ENCODE measurements at places on chromosomes 11 and 22. TPM values are rescaled to one million over a fixed set of nuclear protein-coding genes. Genes with fewer than 3 reads are reported as not detected.

GRCh38 chr11:93842461-93842860, 8.0 kb downstream of the VSTM5 start:
- no peak overlapping the region for H3K27ac ChIP-seq
- H3K27me3 ChIP-seq: peaks cover 2% of the 10 kb centered on the region
- no peak overlapping the region for H3K4me3 ChIP-seq
- peaks cover 56% of the 10 kb centered on the region for H3K4me1 ChIP-seq
- no peaks in the 10 kb centered on the region for H3K36me3 ChIP-seq

GRCh38 chr22:33737662-33738061, 182.6 kb downstream of the LARGE1 start:
- no peaks in the 10 kb centered on the region for H3K27me3 ChIP-seq
- peaks cover 5% of the 10 kb centered on the region for H3K36me3 ChIP-seq
- no peak for DNase-seq

- H3K4me1 ChIP-seq: peaks cover 9% of the 10 kb centered on the region
- no peak for DNase-seq
- H3K27ac ChIP-seq: no peak overlapping the region
- no peaks in the 10 kb centered on the region for H3K36me3 ChIP-seq
- H3K27me3 ChIP-seq: peaks cover 8% of the 10 kb centered on the region
- H3K4me3 ChIP-seq: no peak overlapping the region
Measured at GRCh38 chr11:15828215-15828853, 528.0 kb downstream of the SOX6 start.

GRCh38 chr11:123135863-123136446, 59.1 kb downstream of the CLMP start:
- peaks cover 2% of the 10 kb centered on the region for H3K27me3 ChIP-seq
- H3K4me1 ChIP-seq: peaks cover 54% of the 10 kb centered on the region
- H3K36me3 ChIP-seq: peaks cover 23% of the 10 kb centered on the region
- H3K4me3 ChIP-seq: no peak overlapping the region

DNA sequence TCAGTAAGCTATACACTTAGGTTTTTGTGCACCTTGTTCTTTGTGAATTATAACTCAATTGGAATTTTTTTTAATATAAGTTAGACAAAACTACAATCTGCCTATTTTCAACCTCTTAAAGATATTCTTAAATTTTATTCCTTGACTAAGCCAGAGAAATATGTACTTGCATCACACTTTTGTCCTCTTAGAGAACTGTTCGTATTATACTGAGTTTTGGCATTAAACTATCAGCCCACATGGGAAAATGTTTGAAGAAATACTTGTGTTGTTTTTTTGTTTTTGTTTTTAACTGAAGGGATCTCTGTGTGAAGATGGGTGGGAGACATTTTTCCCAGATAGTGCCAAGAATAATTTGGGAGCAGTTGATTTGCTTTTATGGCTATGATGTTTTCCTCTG, 25.3 kb downstream of the CEP295 start:
- DNase-seq: no peak
- H3K27ac ChIP-seq: no peak overlapping the region
- no peak overlapping the region for H3K4me3 ChIP-seq
- peaks cover 39% of the 10 kb centered on the region for H3K36me3 ChIP-seq
- H3K27me3 ChIP-seq: no peaks in the 10 kb centered on the region
- H3K4me1 ChIP-seq: peaks cover 11% of the 10 kb centered on the region

- H3K27ac ChIP-seq: no peak overlapping the region
- H3K4me1 ChIP-seq: peaks cover 31% of the 10 kb centered on the region
- H3K36me3 ChIP-seq: no peaks in the 10 kb centered on the region
- peaks cover 28% of the 10 kb centered on the region for H3K27me3 ChIP-seq
- no peak overlapping the region for H3K4me3 ChIP-seq
- no peak for DNase-seq
Measured at GRCh38 chr11:44885065-44885810, 65.4 kb downstream of the TP53I11 start.

DNA sequence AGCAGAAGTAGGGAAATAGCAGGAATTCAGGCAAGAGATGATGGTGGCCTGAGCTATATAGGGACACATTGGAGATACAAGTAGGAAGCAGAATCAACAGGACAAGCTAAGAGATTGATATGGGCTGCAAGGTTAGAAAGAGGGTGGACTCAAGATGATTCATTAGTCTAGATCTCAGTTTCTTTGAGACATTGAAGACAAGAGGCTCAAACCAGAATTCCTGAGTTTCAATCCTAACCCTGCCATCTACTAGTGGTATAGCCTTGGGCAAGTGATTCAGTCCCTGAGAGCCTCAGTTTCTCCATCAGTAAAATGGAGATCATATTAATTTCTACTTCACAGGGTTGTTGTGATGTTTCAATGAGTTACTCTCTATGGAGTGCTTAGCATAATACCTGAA, 53.1 kb upstream of the NAV2 start:
- DNase-seq: no peak
- H3K36me3 ChIP-seq: peaks cover 6% of the 10 kb centered on the region
- no peak overlapping the region for H3K27ac ChIP-seq
- H3K4me1 ChIP-seq: peaks cover 18% of the 10 kb centered on the region
- H3K4me3 ChIP-seq: no peak overlapping the region
- H3K27me3 ChIP-seq: peaks cover 3% of the 10 kb centered on the region

DNA sequence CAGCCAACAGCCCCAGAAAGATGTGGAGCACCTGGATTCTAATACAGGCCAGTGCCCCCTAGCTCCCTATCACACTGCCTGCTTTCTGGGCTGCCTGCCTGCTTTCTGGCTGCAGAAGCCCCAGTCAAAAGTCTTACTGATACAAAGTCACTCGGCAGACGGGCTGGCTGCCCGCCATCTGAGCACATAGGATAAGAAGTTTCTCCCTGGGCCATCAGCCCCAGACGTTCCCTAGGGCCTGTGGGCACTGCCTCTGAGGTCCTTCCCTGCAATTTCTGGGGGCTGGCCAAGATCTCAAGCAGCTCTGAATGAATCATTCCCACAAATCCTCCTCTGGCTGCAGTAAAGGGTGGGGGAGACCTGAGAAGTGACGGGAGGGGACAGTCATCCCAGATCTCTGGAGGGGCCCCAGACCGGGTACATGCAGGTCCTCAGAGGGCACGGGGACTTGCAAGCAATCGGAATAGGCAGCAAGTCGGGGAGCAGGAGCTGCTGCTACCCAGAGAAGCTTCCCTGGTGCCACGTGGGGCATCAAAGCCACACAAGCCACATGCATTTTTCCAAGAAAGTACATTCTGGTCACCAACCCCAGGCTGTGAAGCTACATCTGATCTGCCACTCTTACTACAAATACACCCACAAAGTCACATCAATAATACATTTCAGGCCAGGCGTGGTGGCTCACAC, 4.7 kb downstream of the TPST2 start:
- peaks cover 61% of the 10 kb centered on the region for H3K4me1 ChIP-seq
- no peaks in the 10 kb centered on the region for H3K27me3 ChIP-seq
- peak; percentile 90 for DNase-seq
- peak overlapping the region; percentile 84 for H3K27ac ChIP-seq
- peak overlapping the region; percentile 63 for H3K4me3 ChIP-seq
- H3K36me3 ChIP-seq: peaks cover 23% of the 10 kb centered on the region

DNA sequence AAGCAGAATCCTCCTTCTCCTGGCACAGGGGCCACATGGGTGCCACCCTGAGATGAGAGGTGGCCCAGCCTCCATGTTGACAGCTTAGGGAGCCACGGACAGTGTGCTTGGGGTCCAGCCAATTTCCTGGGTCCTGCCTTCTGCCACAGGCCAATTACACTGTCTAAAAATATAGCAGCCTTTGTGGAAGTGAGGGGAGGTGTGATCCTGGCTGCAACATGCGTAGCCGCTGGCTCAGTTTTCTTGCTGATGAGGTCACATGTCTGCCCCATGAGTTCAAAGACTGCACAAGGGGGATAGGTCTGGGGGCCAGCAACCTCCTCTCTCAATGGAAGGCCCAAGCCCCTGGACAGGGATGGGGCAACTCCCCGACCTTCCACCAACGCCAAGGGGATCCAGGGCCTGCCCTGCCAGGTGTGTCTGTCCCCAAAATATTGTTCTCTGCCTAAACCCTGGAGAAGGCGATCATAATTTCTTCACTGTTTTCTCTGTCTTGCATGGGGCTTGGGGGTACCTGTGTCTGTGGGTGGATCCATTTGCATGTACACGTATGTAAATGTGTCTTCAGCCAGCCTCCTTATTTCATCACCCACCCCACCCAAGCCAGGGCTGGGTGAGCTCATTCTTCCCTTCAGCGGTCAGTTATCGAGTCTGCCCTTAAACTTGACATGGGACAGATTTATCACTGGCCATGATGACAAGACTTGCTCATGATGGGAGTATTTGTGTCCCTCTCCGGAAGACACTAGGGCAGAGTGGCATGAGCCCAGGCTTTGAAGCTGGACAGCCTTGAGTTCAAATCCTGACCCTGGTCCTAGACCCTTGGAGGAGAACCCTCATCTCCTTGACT, 59.4 kb downstream of the OTOG start:
- H3K27me3 ChIP-seq: peaks cover 11% of the 10 kb centered on the region
- H3K4me1 ChIP-seq: no peaks in the 10 kb centered on the region
- DNase-seq: no peak
- no peak overlapping the region for H3K4me3 ChIP-seq
- no peaks in the 10 kb centered on the region for H3K36me3 ChIP-seq
- no peak overlapping the region for H3K27ac ChIP-seq

- peak overlapping the region; percentile 25 for H3K4me3 ChIP-seq
- H3K4me1 ChIP-seq: peaks cover 58% of the 10 kb centered on the region
- no peak for DNase-seq
- H3K27me3 ChIP-seq: no peaks in the 10 kb centered on the region
Measured at GRCh38 chr11:76083563-76084451, 122.5 kb downstream of the WNT11 start.

DNA sequence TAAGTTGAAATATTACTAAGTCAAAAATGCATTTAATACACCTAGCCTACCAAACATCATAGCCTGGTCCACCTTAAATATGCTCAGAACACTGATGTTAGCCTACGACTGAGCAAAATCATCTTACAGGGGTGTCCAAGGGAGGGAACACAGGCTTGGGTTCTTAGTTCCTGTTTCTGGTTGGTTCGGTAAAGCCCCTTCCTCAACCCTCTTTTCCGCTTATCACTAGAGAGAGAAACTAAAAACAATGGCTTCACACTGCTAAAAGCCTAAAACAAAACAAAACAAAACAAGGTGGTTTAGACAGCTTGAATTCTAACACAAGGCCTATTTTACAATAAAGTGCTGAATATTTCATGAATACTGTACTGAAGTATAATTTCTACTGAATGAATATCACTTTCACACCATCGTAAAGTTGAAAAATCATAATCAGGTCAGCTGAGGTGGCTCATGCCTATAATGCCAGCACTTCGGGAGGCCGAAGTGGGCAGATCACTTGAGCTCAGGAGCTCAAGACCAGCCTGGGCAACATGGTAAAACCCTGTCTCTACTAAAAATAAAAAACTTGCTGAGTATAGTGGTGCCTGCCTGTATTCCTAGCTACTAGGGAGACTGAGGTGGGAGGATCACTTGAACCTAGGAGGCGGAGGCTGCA, 118.0 kb downstream of the SIK3 start:
- 0 out of 2 replicates have a peak, but pooled peaks cover 4% of the 10 kb centered on the region for H3K36me3 ChIP-seq
- H3K27me3 ChIP-seq: no peaks in the 10 kb centered on the region
- DNase-seq: no peak
- no peak overlapping the region for H3K27ac ChIP-seq
- peaks cover 36% of the 10 kb centered on the region for H3K4me1 ChIP-seq

DNA sequence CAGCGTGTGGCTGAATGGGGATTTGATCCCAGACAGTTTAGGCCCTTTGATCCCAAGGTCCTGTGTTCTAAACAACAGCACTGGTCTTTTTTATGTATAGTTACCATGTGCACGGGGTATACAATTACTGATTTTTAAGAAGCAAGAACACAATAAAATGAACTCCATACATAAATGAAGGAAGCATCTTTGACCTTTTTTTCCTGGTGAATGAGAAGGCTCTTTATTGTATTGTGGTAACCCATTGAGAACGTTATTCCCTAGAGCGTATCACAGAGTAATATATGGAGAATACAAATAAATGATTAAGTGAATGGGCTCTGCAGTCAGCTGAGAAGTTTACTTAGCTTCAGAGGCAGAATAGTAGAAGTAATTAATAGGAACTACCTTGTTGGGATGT, 563.6 kb downstream of the NTM start:
- no peak for DNase-seq
- no peak overlapping the region for H3K4me3 ChIP-seq
- H3K36me3 ChIP-seq: 0 out of 2 replicates have a peak, but pooled peaks cover 7% of the 10 kb centered on the region
- no peaks in the 10 kb centered on the region for H3K4me1 ChIP-seq

DNA sequence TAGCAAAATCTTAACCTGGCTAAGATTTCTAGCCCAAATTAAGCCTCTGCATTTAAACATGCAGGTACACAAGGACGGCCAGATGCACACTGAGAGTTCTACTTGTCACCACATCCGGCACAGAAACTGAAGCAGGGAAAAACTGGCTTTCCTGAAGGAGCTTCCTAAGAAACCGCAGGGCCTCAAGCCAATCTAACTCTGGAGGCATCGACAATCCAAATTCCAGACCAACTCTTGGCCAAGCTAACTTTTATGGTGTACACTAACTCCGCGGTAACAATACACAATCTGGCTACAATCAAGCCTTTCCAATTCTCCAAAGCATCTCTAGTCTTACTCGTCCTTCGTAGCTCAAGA, 1.2 kb downstream of the MSANTD2 start:
- H3K4me1 ChIP-seq: peaks cover 41% of the 10 kb centered on the region
- peak overlapping the region; percentile 95 for H3K27ac ChIP-seq
- DNase-seq: peak; percentile 58
- no peaks in the 10 kb centered on the region for H3K27me3 ChIP-seq
- H3K36me3 ChIP-seq: no peaks in the 10 kb centered on the region

DNA sequence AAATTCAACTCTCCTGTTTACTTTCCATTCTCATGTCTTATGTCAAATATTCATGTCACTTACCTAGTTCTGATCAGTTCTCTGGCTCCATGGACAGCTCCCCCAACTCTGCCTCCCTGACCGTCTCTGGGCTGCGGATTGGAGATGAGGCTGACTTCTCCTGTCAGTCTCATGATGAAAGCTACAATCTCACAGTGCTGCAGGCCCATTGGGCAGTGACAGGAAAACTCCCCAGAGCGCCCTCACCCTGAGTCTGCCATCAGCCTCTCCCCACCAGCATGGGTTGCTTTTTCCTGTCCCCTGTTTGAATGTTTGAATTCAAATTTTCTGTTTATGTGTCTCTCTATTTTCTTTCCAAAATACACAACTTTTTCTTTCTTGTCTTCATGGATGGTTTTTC, 63.8 kb upstream of the TOP3B start:
- H3K36me3 ChIP-seq: no peaks in the 10 kb centered on the region
- no peak overlapping the region for H3K27ac ChIP-seq
- peaks cover 21% of the 10 kb centered on the region for H3K27me3 ChIP-seq
- H3K4me3 ChIP-seq: no peak overlapping the region
- no peak for DNase-seq

- H3K36me3 ChIP-seq: peaks cover 6% of the 10 kb centered on the region
- H3K4me1 ChIP-seq: peaks cover 11% of the 10 kb centered on the region
- H3K4me3 ChIP-seq: no peak overlapping the region
Measured at GRCh38 chr22:41524809-41525449, 19.3 kb downstream of the POLR3H start.

GRCh38 chr22:50082961-50083461, 2.2 kb downstream of the MLC1 start:
- DNase-seq: no peak
- no peaks in the 10 kb centered on the region for H3K4me1 ChIP-seq
- H3K27me3 ChIP-seq: peaks cover 48% of the 10 kb centered on the region
- H3K36me3 ChIP-seq: peaks cover 9% of the 10 kb centered on the region
- no peak overlapping the region for H3K27ac ChIP-seq
- H3K4me3 ChIP-seq: no peak overlapping the region

Gene AMOTL1
- 48.3 TPM for total RNA-seq

Gene ENTHD1
- not detected for total RNA-seq

Gene LRRC4C
- total RNA-seq: not detected

Gene E2F8
- total RNA-seq: 1.1 TPM

Gene MUC6
- not detected for total RNA-seq

Gene C22orf42
- not detected for total RNA-seq

Gene SDF2L1
- 60.5 TPM for total RNA-seq
